ENCODE measurements at places on chromosomes 1 and 21.

DNA sequence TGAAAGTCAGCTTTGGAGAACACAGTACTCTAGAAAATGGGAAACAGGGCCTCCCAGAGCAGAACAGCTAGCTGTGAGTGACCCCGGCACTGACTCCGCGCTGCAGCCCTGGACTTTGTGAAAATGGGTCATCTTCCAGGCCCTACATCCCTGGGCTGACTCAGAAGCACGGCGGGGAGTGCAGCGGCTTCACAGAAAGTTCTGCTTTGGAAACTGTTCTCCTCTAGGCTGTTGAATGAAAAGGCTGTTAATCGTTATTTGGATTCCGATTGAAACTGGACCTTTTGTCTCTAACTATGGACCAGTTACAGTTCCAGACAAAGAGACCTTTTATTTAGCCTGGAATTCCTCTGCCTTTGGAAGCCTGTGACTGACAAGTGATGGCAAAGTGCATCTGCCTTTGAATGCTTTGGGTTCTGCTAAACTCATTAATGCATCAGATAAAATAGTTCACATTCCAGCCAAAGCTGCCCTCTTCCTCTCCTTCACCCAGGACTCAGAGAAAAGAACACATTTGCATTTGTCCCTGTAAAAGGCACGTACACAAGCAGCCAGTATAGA lies 144.9 kb upstream of the HOOK1 start:
- no peak for DNase-seq

- no peak for DNase-seq
Measured at GRCh38 chr21:40936771-40937261, 89.9 kb upstream of the DSCAM start.

DNA sequence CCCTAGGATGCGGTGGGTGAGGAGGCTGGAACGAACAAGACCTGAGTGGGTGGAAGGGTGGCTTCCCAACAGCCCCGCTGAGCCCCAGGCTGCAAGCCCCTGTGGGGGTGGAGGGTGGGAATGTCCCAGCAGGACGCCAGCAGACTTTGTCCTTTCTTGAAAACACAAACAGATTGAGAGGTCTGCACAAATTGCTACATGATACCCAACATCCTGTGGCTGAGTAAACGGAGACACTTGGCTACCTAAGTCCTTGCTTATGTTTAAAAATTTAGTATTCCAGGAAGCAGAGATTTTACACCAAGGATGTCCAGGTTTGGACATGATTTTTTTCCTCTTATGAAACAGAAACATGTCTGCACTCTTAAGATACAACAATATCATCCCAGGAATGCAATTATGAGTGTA lies 11.8 kb upstream of the F3 start:
- DNase-seq = no peak

DNA sequence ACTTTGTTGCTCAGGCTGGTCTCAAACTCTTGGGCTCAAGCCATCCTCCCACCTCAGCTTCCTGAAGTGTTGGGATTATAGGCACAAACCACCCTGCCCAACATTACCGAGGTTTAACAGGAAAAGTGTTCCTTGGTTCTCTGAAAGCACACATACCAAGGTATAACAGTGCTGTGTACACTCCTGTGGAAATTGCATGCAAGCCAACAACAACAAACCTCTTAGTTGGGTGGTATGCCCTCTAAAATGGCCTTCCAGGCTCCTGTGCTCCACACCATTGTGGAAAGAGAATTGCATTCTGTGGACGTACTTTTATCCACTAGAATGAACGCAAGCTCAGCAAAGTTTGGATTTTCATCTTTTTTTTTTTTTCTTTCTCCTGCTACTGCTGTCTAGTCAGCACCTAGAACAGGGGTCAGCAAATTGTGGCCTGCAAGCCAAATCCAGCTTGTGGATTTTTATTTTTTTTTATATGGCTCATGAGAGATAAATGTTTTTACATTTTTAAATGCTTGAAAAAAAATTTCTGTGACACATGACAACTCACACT lies 192.2 kb upstream of the TNR start:
- no peak for DNase-seq

DNA sequence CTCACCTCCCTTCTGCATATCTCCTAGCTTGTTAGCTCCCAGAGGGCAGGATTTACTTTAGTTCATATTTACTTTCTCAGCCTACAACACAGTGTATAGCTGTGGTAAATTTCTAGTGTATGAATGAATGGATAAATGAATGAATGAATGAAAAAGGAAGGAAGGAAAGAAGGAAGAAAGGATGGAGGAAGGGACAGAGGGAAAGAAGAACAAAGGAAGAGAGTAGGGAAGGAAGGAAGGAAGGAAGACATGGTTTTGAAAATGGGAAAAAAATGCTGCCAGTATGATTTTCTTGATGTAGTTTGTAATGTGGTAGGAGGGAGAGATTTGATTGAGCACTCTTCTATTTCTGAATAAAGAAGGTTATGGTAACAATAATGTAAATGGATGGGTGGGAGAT lies 47.0 kb downstream of the LAMC2 start:
- DNase-seq = no peak

GRCh38 chr1:197913495-197914276 lies 3.5 kb upstream of the LHX9 start:
- DNase-seq = peak; percentile 25

GRCh38 chr1:94286864-94287437 lies 49.6 kb upstream of the ARHGAP29 start:
- DNase-seq = no peak
